ENCODE measurements at places on chromosomes 5 and 9. TPM values are rescaled to one million over a fixed set of nuclear protein-coding genes. Genes with fewer than 3 reads are reported as not detected.
A peak's percentile ranks its signal among the peaks of the same experiment; 100 is the strongest.

INSL4 gene
- not detected for polyA plus RNA-seq

- no peak for DNase-seq
Measured at GRCh38 chr5:54520940-54521339, 3.4 kb downstream of the SNX18 start.

RAB3C gene
- polyA plus RNA-seq, result not detected

GRCh38 chr5:103259705-103260355, 1.3 kb downstream of the MACIR start:
- peak; percentile 58 for DNase-seq

CDC20B gene
- polyA plus RNA-seq, result not detected

DNA sequence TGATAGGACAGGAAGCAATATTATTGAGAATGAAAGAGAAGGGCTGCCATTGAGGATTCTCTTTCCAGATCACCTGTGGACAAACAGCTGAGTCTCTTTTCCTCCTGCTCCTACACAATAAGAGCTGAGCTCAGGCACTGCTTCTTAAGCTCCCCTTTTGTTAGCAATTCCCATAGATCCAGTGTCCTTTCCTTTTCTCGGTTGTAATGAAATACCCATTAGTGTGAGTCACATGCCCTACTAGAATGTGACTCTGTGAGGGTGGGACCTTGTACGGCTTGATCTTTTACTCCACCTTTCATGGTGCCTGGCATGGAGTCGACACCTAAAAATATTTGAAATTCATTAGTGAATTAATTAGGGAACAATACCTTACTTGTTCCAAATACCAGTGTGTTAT, 269.2 kb downstream of the NR3C1 start:
- DNase-seq, result no peak

DNA sequence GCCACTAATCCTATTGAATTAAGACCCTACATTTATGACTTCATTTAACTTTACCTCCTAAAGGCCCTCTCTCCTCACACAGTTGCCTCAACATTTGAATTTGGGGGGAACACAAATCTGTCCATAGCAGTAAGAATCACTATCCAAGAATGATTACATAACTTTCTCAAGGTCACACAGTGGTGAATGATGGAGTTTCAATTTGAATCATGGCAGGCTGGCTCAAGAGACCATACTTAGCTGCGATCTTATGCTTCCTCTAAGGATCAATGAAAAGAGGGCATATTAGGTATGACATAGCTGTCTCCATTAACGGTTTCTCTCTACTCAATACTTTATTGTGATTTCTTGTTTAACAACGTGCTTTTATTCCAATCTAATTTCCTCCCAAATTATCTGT, 44.1 kb upstream of the PDE4D start:
- DNase-seq, result no peak

GRCh38 chr5:58764199-58764598, 181.3 kb downstream of the RAB3C start:
- peak; percentile 32 for DNase-seq

- no peak for DNase-seq
Measured at GRCh38 chr9:127349483-127350113, 47.4 kb upstream of the SLC2A8 start.

- DNase-seq, result peak; percentile 47
Measured at GRCh38 chr9:20684875-20685696, 1.0 kb downstream of the FOCAD start.

DNA sequence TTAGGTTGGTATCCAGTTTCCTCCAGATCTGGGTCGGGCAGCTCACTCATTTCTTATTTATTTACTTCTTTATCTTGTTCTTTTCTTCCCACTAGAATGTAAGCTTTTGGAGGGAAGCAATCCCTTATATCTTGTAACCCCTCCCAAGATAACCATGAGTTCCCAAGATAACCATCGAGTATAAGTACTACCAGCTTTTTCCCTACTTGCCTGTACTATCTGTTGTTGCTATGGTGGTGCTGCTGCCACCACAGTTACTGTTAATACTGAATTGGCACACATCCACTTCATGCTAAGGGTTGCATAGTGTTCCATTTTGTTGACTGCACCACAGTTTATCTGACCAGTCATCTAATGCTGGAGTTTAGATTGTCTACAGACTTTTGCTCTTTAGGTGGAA, 19.9 kb downstream of the NUP214 start:
- no peak for DNase-seq

GRCh38 chr9:69933445-69933844, 110.2 kb upstream of the MAMDC2 start:
- peak; percentile 27 for DNase-seq

DNA sequence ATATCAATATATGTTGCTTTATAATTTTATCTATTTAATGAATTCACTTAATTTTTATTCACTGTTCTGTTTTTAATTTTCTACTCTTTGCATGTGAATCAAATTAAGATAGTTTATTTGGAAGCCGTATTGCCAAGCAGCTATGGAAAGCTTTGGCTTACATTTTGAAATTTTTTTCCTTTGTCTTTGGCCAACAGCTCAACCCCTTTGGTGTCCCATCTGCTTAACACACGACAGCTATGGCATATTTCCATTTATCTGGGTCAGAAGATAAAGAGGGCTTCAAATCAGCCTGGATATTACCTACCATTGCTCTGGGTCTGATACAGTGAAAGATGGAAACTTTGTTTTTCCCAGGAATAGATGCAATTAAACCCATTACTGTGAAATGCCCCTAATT, 201.0 kb downstream of the WDR70 start:
- DNase-seq, result no peak

PCDHGB7 gene
- 0.07 TPM for polyA plus RNA-seq

NSG2 gene
- not detected for polyA plus RNA-seq

DNA sequence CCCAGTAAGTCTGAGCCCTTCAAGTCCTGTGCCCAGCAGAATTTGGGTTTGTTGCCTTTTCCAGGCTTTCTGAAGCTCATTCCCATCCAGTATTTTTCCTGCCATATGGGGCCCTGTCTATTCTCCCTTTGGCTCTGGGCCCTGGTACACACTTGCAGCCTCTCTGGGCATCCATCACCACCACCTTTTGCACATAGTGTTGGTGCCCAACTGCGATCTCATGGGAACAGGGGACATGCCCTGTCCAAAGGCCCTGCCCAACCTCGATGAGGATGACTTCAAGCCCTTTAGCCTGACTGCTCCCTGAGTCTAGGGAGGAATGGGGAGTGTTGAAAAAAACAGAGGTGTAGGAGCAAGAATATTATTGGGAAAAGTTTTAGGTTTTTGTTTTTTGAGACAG, 11.5 kb downstream of the RGS3 start:
- DNase-seq, result no peak

DNA sequence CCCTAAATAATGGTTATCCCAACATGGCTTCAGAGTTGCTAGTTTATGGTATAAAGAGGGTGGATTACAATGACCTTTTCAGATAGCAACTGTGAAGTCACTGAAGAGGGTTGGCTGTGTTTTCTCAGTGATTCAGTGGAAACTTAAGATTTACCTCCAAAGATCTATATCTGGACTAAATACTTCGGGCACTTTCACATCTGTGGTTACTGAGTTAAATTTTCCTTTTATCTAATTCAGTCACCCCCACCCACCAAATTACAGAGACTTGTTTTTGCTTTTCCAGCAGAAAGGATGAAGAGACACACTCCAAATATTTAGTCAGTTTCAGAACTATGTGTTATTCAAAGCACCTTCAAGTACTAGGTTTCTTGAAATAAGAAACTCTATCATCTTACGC, 573.2 kb downstream of the CCDC171 start:
- DNase-seq, result no peak

DNA sequence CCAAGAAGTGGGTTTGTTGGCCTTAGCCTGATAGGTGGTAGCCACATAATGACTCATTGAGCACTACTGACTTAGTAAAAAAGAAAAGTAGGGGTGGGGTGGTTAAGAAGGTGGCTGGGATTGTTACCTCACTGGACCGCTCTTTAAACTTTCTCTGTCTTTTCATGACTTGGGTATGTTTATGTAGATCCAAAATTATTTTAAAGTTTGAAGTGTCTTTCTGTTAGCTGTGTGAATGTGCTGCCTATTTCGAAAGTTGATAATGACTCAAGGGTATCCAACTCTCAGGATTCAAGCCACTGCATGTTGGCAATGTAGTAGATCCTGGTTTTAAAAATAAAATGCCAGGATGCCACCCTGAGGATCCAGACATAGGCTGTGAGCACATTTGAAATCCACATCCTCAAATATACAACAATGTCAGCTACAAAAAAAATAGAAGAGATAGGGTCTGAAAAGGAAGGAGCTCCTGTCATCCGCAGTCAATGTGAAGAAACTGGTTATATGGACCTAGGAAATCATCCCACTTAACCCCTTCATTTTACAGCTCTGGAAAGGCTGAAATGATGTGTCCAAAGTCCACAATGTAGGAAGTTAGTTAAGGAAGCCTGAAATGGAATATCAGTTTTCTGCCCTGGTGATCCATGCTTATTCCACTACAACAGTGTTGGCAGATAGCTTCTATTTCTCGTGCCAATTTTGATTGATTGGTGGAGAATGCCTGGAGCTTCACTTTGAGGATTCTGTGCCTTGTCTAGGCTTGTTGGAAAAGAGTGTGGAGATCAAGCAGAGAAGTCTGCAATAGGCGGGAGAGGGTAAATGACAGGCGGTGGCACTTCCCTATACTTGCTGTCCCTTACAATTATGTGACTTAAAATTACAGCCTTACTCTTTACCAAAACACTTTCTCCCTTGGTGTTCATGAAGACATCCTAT, 23.4 kb downstream of the ZNF462 start:
- peak; percentile 91 for DNase-seq

WDR38 gene
- polyA plus RNA-seq, result not detected

GRCh38 chr5:135147294-135148090, 113.5 kb upstream of the PITX1 start:
- DNase-seq, result no peak

ABO gene
- polyA plus RNA-seq, result not detected

SLC4A9 gene
- not detected for polyA plus RNA-seq

SLCO6A1 gene
- polyA plus RNA-seq, result not detected

All from foreskin keratinocyte (primary cell).